Fibroblast of upper back skin (primary cell): ENCODE measurements at places on chromosomes 3 and 15.

DNA sequence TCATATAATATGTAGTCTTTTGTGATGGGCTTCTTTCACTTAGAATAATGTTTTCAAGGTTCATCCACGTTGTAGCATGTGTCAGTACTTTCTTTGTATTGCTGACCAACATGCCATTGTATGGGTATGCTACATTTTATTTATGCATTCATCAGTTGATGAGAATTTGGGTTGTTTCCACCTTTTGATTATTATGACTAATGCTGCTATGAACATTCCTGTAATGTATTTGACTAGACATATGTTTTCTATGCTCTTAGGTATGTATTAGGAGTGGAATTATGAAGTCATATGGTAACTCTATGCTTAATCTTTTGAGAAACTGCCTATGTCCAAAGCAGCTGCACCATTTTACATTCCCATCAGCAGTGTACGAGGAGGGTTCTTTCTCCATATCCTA lies 3.2 kb upstream of the PODXL2 start:
- peak; percentile 70 for DNase-seq

- no peak for DNase-seq
Observed at GRCh38 chr15:39406485-39406884, 174.4 kb upstream of the THBS1 start.

DNA sequence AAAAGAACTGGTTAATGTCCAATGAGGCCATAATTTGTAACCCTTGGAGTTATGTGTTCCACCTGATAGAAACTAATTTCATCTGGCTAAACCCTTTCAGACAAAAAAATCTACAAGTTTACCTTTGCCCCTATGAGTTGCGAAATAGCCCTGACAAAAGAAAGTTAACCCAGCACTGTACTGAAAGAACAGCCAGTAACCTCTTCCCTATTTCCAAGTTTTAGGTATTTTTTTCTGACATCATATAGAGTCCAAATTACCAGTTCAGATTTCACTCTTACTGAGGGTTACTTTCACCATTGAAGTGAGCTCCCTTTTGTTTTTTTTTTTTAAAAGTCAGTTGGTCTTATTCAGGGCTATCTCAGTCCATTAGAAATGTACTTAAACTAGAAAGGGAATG lies 42.8 kb upstream of the PTPRG start:
- DNase-seq = no peak

DNA sequence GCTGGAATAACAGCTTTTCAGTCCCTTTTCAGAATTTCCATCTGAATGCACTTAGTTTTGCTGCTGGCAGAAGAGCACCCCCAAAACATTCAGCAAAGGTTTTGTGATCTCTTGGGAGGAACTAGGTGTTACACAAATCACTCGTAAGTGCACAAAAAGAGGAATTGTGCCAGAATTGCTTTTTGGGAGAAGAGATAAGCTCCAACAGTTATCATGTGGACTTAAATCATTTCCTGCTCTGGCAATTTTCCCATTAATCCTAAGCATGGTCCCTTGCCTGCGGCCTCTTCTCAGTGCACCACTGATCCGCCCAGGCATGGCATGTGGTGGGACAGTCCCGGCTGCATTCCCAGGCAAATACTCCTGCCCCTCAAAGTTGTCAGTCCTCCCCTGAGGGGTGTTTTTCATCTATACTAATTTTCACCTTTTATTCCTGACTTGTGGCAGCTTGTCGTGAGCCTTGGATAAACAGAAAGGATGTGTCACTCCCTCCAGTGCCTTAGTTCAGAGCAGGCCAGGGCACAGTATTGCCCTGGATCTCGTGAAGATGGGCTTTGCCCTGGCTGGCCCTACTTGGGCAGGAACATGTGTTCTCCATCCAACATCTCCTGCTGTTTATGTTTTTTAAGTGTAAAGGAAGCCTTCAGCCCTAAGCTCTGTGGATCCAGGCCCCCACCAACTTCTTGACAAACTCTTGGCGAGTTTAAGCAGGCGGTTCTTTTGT lies 44.6 kb upstream of the VILL start:
- DNase-seq = peak; percentile 54

- DNase-seq = no peak
Observed at GRCh38 chr3:56409790-56410189, 58.5 kb downstream of the ERC2 start.

DNA sequence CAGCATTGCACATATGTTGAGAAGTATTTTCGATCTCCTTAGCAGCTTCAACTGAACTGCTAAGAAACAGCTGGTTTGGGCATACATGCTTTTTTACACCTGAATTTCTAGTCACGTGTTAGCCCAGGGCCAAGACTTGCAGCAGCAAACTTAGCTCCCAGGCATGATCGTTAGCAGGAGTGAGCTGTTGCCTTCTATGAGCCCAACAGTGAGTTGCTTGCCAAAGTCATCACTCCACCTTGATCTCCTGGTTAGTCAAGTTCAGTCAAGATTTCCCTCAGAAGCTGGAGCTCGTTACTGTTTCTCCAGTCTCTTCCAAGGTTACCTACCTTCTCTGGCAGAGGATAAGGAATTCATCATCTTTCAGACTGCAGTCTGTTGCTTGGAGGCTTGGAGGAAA lies 100.4 kb upstream of the SEMA6D start:
- no peak for DNase-seq

GRCh38 chr15:28977377-28978010 lies 91.7 kb downstream of the APBA2 start:
- peak; percentile 94 for DNase-seq

- DNase-seq = no peak
Observed at GRCh38 chr3:15638193-15638890, 36.8 kb downstream of the BTD start.

DNA sequence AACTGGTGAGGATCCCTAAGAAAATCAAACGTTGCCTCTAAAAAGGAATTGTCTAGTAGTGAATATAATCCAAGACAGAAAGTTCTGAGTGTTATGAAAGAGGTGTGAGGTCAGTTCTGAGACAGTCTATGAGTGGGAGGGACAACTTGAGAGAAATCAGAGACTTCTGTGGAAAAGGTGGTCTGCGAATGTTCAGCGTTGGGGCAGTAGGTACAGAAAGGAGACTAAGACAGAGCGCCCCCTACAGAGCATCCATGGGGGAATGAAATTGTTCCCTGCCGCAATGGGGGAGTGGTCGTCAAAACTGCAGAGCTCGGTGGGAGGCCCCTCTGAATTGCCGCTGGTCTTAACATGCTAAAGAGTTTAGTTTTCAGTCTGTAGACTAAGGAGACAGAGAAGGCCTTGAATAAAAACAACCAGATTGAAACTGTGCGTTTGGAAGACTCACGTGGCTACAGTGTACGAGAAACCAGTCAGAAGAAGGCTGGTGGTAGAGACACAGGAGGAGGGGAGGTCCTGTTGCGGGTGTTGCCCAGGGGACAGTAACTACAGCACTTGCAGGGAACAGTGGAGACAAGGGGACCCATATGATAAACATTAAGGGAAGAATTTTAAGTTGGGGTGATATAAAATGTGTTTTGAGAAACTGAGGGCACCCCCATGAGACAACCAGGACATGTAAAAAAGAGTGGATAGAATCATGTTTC lies 6.9 kb downstream of the TNIK start:
- DNase-seq = no peak

- peak; percentile 25 for DNase-seq
Observed at GRCh38 chr15:52039925-52040781, 21.1 kb downstream of the MAPK6 start.

GRCh38 chr3:81749265-81749664 lies 12.2 kb downstream of the GBE1 start:
- DNase-seq = peak; percentile 94

DNA sequence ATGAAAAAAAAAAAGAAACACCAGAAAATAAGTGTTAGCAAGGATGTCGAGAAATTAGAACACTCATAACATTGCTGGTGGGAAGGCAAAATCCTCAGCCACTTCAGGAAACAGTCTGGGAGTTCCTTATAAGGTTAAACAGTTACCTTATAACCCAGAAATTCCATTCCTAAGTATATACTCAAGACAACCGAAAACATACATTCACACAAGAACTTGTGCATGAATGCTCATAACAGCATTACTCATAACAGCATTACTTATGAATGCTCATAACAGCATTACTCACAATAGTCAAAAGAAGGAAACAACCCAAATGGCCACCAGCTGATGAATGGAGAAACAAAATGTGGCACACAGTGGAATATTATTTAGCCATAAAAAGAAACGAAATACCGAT lies 34.8 kb upstream of the DCP1A start:
- peak; percentile 36 for DNase-seq

DNA sequence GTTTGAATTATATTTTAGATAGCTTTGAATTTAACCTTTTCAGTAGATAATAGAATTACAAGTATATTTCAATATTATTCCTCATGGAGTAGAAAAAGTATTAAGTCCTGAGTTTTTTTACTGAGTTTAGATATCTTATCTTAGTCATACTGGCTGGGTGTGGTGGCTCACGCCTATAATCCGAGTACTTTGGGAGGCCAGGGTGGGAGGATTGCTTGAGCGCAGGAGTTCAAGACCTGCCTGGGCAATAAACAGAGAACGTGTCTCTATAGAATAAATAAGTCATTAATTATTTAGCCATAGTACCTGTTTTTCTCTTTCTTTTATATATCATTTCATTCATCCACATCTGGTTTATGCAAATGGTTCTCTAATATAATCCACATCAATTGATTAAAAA lies 9.9 kb downstream of the RAP2B start:
- DNase-seq = no peak
